Effector CD8-positive, alpha-beta T cell (primary cell): ENCODE measurements at places on chromosomes 11 and 22.
A peak's percentile ranks its signal among the peaks of the same experiment; 100 is the strongest.

- no peak for DNase-seq
Observed at GRCh38 chr11:73271936-73272679, at the start of gene P2RY6. TSS of gene P2RY6 (plus strand) at chr11:73272338. CDS start at chr11:73296519, 24,181 bp downstream.

GRCh38 chr22:18966748-18967147 is 30.7 kb upstream of the PRODH start:
- no peak for DNase-seq

GRCh38 chr11:15097411-15097810 is 17.3 kb upstream of the INSC start:
- DNase-seq = no peak

GRCh38 chr11:113666584-113666983 is 39.5 kb downstream of the TMPRSS5 start:
- DNase-seq = no peak

DNA sequence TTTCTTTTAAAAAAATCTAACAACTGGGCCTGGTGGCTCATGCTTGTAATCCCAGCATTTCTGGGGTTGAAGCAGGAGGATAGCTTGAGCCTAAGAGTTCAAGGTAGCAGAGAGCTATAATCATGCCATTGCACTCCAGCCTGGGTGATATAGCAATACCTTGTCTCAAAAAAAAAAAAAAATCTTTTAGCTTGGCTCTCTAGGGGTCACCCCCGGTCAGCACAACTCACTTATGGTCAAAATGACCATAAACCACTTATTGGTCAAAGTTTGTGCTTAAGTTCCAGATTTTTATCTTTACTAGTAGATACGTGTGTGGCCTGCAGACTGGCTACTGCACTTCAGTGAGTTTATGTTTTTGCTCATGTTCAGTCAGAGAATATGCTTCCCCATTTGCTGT is 6.3 kb upstream of the SPDYC start:
- DNase-seq = no peak

- no peak for DNase-seq
Observed at GRCh38 chr11:20973940-20974559, 304.7 kb downstream of the NELL1 start.

DNA sequence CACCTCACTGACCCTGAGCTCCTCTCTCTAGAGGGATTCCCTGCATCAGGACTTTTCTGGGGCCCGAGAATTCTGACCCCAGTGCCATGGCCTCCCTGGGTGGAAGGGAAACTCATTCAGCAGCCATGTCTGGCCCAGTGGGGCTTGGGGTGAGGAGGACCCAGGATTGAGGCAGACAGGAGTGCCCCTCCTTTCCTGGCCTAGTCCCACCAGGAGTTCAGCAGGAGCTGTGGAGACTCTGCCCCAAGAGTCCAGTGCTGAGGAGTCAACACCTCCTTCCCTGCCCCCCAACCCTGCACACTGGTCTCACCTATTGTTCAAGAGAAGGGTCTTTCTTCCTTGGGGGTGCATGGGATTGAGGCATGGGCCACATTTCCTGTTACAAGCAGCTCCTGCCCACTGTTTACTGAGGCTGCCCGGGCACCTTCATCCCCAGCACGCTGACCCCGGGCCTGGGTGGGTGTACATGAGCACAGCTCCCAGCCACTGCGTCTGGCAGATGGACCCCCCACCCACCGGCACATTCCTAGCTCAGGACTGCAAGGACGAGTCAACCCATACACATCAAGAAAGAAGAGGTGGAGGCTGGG is 33.9 kb downstream of the ALX4 start:
- no peak for DNase-seq

DNA sequence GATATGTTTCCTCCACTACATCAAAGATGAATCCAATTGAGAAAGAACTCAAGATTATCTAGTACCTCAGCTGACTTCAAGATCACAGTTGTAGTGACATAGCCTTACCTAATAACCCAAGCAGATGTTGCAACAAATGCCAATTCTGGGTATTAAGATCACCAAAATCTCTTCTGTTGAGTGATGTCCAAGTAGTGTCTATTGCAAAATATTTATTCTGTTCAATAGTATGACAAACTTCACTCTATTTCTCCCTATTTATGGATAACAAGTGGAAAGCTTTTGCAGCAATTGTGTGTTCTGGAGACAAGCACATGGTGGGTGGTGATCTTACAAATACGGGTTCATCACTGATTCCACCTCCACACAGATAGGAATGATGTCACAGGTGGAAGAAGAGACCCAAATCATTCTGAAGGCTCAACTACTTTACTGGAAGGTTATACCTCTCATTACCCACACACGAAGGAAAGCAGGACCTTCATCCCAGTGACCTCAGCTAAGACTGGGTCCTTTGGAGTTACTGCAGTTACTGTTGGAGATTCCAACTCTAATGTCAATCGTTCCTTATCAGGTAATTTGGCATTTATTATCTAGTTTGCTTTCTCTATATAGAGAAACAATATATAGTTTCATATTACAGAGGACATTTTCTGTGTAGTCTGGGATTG is 72.0 kb downstream of the CD44 start:
- no peak for DNase-seq

DNA sequence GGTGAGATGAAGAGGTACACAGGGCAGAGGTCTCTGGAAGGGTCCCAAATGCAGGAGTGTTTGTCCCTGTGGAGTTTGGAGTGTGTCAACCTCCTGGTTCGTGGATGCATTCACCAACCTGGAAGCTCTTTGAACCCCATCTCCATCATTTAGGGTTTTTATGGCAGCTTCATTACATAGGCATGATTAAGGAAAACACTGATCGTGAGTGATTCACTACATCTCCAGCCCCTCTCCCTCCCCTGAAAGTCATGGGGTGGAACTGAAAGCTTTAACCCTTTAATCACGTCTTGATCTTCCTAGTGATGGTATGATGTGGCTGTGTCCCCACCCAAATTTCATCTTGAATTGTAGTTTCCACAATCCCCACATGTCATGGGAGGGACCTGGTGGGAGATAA is 19.8 kb upstream of the INCENP start:
- no peak for DNase-seq

DNA sequence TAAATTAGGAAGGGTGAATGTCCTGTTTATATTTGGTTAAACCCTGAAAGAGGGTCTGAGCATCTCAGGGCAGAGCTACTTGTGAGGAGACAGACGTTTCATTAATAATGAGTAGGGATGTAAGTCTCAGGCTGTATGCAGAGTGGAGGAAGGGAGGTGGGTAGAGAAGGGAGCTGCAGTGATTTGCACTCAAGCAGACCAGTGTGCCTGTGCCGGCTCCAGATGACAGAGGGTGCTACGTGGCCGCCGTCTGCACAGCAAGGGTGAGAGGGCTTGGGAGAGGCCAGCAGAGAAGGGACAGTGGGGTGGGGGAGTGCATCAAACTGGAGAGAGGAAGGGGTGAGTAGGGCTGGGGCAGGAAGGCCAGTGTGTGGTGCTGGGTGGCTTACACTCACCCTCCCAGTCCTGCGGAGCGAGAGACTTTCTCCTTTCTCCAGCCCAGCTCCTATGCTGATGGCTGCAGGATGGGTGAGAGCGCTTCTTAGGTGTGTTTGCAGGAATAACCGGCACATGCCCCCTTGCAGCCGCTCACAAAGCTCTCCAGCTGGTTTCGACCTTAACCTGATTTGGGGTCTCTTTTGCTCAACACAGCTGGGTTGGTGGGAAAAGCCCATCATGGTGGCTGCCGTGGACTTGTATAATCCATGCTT is 130.6 kb downstream of the ST3GAL4 start:
- DNase-seq = no peak

GRCh38 chr11:64742889-64743590 is 902 bp downstream of the RASGRP2 start:
- peak; percentile 62 for DNase-seq

- no peak for DNase-seq
Observed at GRCh38 chr11:75740681-75741080, 23.0 kb downstream of the MOGAT2 start.

- DNase-seq = no peak
Observed at GRCh38 chr22:35457729-35458546, 58.0 kb downstream of the MCM5 start.

- DNase-seq = peak; percentile 45
Observed at GRCh38 chr11:118435290-118435892, 901 bp upstream of the KMT2A start.

DNA sequence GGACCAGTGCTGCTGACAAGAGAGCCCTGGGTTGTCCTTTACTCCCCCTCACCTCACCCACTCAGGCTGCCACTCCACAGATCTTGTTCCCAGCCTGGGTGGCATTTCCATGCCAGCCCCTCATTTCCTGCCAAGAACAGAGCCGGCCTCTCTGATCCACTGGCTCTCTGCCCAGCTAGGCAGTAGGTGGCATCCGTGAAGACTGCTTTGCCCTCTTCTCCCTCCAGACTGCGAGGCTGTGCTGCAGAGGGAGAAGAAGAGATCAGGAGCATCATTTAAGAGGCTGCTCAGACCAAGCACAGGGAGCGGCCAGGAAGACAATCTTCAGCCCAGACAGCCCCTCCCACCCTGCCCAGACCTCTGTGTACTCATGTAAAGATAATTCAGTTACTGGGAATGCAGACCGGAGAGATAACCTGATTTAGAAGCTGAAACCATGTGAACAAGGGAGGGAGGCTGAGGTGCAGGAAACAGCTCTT is 126.9 kb upstream of the NCAM1 start:
- no peak for DNase-seq

DNA sequence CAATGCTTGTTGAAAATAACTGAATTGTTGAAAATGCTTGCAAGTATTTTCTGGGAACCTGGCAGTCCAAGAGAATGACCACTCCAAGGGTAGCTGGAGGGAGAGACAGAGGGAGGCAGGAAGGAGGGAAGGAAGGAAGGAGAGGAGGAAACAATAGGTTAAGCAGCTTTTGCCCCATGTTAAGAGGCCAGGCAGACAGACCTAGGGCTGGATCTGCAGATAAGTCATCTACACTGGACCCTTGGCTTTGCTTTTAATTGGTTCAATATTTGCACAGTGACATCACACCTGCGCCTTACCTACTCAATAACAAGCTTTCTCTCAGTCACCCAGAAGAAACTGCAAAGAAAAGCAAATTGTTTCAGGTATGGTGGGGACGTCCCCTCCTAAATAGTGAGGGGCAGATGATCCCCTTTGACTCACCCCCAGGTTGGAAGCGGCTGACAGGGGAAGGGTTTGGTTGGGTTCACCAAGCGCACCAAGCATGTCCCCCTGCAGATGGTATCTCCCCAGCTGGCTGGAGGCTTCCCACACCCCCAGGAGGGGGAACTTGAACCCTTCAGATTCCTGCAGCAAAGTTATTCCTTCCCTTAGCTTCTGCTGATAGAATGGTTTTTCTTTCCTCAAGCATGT is 24.3 kb downstream of the MYH9 start:
- DNase-seq = no peak

DNA sequence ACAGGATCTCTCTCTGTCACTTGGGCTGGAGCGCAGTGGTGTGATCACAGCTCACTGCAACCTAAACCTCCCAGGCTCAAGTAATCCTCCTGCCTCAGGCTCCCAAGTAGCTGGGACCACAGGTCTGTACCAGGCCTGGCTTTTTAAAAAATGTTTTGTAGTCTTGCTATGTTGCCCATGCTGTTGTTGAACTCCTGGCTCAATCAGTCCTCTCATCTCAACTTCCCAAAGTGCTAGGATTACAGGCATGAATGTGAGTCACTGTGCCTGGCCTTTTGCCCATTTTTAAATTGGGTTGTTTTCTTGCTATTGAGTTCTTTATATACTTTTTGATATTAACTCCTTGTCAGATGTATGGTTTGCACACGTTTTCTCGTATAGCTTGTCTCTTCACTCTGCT is 33.0 kb upstream of the PITPNB start:
- DNase-seq = no peak

DNA sequence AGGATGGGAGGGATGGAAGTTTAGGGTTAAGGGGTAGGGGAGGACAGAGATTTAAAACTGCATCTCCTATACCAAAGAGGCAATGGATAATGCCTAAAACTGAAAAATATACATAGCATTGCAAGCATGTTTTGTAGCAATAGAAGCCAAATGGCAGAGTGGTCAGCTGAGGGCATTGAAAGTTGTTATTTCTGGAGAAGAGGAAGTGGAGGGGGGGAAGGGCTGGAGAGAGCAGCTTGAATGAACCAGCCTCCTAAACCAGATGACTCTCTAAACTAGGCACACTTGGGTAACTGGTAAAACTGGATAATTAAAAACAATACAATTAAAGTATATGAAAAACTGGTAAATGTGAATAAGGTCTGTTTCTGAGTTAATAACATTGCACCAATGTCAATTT is 70.3 kb upstream of the TP53I11 start:
- DNase-seq = no peak

- DNase-seq = no peak
Observed at GRCh38 chr11:104668797-104669463, 229.3 kb downstream of the CASP12 start.

- DNase-seq = no peak
Observed at GRCh38 chr11:121437018-121437685, 15.0 kb upstream of the SORL1 start.

GRCh38 chr22:20430720-20431510 is 6.7 kb downstream of the SCARF2 start:
- DNase-seq = no peak

DNA sequence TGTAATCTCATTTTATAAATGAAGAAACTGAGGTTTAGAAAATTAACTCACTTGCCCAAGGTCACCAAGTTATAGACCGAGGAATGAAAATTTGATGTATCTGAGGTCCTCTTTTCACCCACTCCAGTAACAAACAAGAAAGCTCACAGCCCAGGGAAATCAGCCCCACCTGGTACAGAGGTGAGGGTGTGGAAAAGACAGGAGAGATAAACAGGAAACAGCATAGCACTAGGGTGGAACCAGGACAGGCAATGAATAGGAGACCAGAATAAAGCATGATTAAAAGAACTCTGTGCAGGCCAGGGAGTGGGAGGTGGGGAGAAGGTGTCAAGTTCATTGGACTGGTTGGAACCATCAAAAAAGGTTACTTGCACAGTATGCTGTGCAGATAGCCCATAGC is 46.2 kb upstream of the SMCO4 start:
- no peak for DNase-seq

DNA sequence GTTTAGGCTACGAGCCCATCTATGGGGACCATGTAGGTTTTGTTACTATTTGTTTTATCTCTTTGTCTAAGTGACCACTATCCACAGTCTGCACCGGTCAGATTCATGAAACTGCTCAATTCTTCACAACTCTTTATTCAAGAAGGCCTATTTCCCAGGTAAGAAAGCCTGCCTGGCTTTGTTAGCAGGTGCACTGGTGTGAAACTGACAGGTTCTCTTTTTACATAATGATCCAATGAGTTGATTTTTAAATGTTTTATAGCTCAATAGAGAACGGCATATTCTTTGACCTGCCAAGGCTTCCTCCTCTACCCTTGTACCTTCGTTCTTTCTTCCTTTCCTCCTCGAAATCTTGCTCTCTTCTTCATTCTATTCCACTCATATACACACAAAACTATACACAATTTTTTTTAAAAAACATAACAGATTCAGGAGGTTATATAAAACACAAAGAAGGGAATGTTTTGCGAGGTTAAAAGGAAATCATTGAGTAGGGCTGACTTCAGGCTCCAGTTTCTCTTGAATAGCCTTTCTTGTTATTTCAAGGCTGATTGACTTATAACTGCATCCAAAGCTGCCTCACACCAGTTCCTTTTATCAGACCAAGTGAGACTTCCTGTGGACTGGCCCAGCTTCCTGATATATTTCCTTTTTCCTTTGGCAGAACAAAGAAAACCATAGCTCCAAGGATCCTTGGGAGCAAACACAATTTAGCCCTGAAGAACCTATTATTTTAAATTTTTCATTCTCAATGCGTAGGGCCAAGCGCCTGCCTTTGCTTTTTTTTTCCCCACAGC is 11.4 kb downstream of the FLI1 start:
- no peak for DNase-seq
